ENCODE measurements at places on chromosomes 13 and 19.

DNA sequence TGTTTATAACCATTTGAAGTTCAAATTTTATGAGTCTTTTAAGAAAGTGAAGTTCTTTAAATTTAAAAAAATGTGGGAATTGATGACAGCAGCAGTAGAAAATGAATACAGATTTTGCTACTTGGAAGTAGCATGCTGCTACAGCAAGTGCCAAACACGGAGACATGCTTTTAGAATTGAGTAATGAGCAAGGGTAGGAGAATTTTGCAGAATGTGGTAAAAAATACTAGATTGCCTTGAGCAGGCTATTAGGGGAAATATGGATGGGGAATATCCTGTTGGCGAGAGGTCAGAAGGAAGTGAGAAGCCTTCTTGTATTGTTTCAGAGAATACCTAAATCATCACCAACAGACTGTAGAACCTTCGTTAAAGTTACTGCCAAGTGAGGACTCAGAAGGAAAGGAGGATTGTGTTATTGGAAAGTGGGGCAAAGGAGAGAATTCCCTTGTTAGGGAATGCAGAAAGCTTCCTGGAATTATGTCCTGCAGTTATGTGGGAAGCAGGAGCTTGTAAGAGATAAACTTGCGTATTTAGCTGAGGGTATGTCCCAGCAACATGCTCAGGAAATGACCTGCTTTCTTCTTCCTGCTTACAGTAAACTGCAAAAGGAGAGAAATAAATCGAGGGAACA lies 32.4 kb upstream of the OXGR1 start:
- DNase-seq: no peak

DNA sequence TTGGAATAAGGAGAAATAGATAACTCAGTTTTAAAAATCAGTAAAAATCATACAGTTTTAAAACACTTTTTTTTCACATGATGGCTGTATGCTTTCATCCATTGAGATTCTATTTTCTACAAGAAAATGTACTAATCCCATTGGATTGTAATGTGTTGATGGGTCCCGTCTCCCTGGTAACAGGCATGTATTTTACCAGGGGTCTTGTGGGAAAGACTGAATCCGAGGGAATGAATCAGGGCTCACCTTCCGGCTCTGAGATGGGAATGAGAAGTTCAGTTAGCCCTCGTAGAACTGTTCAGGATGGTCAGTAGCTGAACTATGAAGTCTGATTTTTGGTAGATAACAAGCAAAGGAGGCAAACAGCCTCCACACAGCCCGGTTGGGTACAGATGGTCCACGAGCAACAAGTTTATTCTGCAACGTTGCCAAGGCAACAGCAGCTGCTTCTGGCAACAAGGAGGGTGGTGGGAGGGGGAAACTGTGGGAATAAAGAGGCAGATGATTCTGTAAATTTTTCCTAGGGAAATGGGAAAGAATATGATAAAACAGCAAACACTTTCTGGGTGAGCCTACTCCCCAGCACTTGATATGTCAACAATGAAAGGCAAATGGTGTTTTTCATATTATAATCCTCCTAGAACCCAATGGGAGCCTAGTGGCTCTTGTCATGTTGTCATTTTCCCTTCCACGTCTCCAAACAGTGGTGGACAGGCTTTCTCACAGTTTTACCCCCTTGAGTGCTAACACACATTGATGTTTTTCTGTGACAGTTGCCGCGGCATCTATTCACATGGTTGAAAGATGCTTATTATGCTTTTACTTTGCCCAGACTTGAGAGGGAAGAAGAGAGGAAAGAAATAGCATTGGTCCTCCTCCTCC lies 12.4 kb upstream of the SIAH3 start:
- no peak for DNase-seq

GRCh38 chr19:43229315-43229714 lies 23.9 kb upstream of the PSG4 start:
- DNase-seq: no peak

GRCh38 chr13:93279982-93280381 lies 53.4 kb downstream of the GPC6 start:
- no peak for DNase-seq

DNA sequence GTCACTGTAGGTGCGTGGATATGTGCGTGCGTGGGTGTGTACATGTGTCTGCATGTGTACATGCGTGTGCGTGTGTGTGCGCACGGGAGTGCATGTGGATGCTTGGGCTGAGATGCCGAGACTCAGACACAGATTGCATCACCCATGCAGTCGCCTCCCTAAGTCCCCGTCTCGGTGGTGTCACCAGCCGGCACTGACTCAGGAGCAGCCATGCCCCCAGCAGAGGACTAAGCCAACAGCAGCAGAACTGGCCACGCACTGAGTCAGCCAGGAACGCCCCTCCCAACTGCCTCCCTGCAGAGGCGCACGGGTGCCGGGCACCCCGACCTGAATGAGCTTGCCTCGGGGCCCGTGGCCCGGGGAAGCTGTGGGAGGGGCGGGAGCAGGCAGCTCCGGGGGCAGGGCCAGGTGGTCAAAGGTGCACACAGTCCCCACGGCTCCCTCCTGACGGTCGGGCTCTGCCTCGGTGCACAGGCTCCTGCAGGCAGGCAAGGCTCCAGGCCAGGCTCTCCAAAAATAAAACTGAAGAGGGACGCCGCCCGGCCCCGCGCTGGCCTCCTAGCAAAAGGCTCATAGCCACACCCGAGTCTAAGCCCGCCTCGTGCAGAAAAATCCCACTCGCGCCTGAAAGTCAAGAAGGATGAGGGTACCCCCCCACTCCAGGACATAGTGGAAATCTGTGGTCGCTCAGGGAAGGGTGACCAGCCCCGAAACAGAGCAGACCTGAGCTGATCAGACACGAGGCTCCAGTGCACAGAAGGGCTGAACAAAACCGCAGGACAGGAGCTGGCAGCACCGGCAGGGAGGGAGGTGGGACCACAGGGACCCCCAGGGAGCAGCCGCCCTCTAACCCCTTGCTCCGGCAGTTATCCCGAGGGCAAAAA lies 49.2 kb downstream of the GADD45B start:
- DNase-seq: no peak

GRCh38 chr13:41699759-41700158 lies 242.4 kb downstream of the RGCC start:
- no peak for DNase-seq

DNA sequence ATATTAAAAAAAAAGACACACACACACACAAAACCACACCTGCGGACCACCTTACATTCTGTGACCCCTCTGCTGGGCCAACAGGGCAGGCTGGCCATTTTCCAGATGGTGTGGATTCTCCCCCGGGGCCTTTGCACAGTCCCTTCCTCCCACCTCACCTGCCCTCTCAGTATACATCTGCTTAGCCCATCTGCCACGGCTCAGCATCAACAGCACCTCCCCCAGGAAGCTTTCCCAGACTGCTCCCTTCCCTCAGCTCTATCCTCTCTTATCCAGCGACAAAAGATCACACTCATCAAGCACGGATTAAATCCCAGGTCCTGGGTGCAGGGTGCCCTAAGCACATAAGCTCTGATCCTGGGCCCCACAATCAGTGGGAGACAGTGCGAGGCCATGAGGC lies 4.5 kb downstream of the ZNF787 start:
- DNase-seq: no peak

- no peak for DNase-seq
Observed at GRCh38 chr13:21883713-21884112, 212.8 kb downstream of the FGF9 start.

GRCh38 chr19:45011959-45012358 lies 10.7 kb downstream of the RELB start:
- DNase-seq: no peak

DNA sequence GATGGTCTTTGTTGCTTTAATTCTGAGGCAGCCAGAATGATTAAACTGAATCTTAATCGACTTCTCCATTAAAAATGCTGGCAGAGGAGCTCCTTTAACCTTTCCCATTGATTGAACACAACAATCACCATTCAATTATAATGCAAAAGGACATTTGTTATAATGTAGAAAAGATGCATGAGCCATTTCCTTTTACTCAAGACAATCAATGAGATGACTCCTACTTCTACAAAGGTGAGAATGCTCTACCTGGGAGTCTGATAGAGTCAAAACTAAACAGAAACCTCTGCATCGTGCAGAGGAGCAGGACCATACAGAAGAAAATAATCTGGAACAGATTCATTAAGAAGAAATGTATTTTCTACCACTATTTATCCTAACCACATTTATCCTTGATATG lies 253.6 kb upstream of the DACH1 start:
- no peak for DNase-seq

DNA sequence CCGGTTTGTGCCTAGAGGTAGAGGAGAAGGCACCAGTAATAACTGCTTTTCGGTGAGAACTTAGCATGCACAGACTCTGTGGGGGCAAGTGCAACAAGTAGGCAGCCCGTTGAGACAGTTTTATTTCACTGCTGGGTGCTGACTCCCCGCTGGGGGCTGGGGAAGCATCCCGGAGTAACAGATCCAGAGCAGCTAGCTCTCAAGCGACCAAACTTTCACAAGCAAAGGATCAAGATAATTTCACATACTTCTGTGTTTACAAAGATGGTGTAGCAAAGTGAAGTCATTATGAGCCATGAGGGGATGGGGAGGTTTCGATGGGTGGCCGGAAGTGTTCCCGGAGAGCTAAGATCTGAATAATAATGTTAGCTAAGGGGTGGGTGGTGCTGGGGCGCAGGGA lies 2.8 kb downstream of the NACC1 start:
- no peak for DNase-seq

DNA sequence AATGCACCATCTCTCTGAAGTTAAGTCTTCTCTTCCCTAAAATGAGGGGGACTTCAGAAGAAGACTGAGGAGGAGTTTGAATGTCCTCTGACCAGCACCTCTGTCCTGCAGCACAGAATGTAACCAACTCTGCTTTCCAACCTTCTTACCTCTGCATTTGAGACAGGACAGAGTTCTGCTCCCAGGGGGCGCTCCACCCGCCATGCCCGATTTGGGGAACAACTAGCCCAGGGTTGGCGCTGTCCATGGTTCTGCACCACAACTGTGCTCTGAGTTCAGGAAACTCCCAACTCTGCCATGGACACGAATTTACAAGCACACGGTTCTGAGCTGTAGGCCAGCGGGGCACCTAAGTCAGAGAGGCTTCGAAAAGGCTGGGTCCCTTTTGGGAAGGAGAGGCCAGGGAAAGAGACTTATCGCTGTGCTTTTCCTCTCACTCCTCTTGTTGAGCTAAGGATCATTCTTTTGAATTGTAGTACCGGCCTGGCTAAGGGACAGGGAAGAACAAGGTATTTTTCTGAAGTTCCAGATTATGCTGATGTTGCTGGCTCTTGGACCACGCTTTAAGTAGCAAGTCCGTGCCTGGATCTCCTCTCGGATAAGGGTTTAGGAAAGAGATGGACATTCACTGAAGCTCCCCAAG lies 22.2 kb downstream of the SIGLEC5 start:
- peak; percentile 45 for DNase-seq

- peak; percentile 2 for DNase-seq
Observed at GRCh38 chr19:18700501-18701249, 17.2 kb downstream of the CRTC1 start.

- no peak for DNase-seq
Observed at GRCh38 chr19:18086590-18087138, at the start of gene IL12RB1. IL12RB1 (minus strand) TSS chr19:18086934; CDS start chr19:18086823, 111 bp downstream.

- no peak for DNase-seq
Observed at GRCh38 chr19:18229474-18229873, 3.2 kb upstream of the PDE4C start.

DNA sequence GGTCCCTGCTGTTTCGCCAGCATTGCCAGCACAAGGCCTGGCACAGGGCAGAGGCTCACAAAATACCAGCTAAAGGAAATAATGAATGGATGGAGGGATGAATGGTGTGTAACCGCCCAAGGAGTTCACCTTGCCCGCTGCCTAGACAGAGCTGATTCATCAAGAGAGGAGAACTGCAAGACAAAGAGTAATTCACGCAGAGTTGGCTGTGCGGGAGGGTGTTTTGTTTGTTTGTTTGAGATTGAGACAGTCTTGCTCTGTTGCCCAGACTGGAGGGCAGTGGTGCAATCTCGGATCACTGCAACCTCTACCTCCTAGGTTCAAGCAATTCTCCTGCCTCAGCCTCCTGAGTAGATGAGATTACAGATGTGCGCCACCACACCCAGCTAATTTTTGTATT lies 3.0 kb downstream of the OPA3 start:
- no peak for DNase-seq

GRCh38 chr19:6482343-6482686 lies 728 bp upstream of the DENND1C start:
- no peak for DNase-seq

GRCh38 chr13:40588101-40588500 lies 78.3 kb downstream of the FOXO1 start:
- no peak for DNase-seq

GRCh38 chr19:5032101-5032967 lies 63.4 kb downstream of the KDM4B start:
- no peak for DNase-seq

All from amniotic stem cell (primary cell).